ENCODE measurements at places on chromosomes 2 and 18.

DNA sequence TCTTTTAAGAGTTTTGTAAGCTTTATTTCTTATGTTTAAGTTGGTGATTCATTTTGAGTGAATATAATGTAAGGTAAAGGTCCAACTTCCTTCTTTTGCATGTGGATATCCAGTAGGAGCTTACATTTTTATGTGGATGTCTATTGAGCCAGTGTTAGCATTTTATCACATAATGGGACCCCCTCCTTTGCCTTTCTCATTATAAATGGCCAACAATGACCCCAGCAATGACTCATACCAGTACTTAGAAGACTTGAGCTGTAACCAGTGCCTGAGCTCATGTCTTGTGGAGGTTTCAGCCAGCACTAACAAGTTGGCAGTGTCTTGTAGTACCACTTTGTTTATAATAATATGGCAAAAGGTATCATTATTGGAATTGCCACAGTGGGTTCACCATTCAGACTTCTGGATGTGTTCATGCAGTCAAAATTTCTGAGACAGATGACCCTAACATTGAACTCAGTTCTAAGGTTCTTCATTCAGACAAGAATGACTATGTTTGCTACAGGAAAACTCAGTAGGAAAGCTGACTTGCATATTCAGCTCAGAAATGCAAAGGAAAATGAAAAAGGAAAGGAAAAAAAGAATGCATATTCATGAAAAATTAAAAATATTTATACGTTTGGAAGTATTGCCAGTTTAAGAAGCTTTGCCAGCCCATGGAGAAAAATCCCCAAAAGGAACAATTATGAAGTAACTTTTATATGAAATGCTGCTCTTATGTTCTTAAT lies 41.0 kb downstream of the CDKL4 start:
- no peak for DNase-seq

- DNase-seq: no peak
Measured at GRCh38 chr18:13710414-13710831, 15.9 kb downstream of the FAM210A start.

DNA sequence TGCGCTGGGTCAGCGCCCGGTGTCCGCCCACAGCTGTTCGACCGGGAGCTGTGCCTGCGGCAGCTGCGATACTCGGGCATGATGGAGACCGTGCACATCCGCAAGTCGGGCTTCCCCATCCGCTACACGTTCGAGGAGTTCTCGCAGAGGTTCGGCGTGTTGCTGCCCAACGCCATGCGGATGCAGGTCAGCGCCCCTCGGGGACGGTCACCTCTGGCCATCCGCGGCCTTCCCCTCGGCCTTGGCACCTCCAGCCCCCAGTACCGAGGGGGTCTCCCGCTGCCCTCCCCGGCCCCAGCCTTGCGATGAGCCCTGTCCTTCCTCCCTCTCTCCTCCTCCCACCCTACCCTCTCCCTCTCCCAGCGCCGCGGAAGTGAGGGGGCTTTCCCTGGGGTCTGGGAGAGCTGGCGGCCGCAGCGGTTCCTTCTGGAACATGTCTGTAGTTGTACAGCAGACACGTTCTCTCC lies 53.2 kb upstream of the GPR17 start:
- DNase-seq: no peak

- no peak for DNase-seq
Measured at GRCh38 chr18:49524349-49524748, 37.3 kb upstream of the C18orf32 start.

DNA sequence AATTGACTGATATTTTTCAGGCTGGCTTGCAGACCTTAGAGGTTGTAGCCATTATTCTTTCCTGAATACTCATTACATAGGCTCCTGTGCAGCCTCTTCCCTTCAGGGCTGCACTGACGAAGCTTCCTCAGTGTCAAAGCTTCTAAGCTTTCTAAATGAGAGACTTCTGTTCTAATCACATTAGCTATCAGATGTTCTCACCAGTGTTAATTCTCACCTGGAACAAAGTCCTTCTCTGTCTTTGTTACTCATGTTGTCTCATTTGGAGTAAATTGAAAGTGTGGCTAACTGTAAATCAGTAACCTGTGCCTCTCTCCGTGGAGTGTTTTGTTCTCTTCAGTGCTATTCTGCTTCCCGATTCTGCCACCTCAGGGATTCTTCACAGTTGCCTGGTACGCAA lies 76.9 kb downstream of the MC4R start:
- no peak for DNase-seq

DNA sequence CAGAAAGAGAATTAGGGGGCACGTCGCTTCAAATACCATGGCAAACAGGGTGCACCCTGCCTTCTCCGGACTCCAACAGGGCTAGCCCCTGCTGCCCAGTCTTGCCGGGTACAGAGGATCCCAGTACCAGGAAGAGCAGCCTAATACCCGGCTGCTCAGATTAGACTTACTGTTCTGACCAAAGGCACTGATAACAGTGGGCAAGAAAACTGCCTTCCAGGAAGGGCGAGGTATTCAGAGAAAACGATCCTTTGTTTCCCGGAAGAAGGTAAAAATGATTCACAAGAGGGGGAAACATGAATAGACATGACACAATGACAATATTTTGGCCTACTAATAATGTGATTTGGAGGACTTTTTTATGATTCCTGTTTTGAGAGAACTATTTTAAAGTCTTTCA lies 99.9 kb downstream of the SS18 start:
- no peak for DNase-seq

DNA sequence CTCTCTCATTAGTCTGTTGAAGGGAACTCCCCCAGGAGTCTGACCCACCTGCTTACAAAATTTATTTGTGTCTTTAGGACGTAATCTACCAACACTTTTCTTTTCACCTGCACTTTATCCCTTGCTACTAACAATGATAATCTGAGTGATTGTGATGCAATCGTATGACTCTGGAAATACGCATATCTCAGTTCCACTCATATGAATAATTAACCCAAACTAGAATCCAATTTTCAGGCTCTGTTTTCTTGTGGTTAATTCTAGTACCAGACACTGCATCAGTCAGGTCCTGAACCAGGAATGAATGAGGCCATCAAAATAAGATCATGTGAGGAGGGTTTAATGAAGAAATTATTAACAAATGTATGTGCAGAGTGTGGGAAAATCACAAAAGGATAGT lies 158.4 kb upstream of the SRD5A2 start:
- no peak for DNase-seq

- no peak for DNase-seq
Measured at GRCh38 chr2:80530442-80531064, 226.0 kb upstream of the LRRTM1 start.

GRCh38 chr2:215699700-215700538 lies 264.1 kb upstream of the FN1 start:
- DNase-seq: no peak

DNA sequence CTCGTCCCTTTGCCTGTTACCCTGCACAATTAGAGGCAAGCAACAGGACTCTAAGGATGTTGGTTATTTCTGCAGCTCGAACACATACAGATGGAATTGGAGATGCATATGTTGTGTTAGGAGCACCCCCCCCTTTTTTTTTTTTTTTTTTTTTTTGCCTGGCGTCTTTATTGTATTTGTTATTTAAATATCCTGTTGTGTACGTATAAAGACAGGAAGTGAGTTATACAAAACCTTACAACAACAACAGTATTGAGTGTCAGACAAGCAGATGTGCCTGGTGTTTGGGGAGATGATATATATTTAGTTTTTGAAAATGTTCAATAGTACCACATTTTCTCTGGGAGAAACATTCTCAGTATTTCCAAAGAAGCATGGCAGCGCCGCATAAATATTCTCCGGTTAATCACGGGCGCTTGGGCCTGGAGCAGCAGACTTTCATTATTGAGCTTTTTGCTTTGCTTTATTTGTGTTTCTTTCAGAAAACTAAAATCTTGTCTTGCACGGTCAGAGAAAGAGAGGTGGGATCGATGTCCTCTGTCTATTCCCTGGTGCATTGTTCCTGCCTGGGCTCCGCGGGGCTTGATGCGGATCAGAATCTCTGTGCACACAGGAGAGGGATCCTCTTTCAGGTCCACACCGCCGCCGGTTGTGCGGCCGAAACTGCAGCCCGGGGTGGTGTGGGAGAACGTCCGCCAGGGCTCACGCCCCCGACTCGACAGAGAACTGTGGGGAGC lies 23.2 kb upstream of the ZNF516 start:
- DNase-seq: no peak

- no peak for DNase-seq
Measured at GRCh38 chr18:30814446-30814845, 228.1 kb downstream of the DSC3 start.

- no peak for DNase-seq
Measured at GRCh38 chr2:86023366-86023712, 82.3 kb downstream of the POLR1A start.

DNA sequence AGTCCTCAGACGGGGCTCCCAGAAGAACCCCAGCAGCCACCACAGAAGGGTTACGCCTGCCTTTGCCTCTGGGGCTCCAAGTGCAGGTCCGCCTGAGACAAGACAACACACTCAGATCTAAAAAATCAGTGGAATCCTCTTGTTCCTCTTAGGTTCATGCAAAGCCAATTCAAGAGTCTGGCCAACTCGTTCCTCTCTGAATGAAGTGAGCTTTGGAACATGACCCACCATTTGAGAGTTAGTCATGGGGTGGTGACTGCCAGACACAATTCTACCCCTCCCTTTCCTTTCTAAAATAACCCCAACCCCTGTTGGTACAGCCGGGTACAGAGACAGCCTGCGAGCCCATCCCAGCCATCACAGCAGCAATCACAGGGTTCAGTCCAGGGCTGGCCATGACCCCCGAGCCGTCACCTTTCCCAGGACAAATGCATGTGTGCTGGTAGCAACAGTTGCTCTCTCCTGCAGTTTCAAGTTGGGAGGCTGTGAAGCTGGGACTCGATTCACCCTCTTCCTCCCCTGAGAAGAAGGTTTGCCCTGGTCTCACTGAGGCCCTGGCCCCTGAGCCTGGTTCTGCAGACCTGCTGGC lies 183.1 kb upstream of the SH3BP4 start:
- DNase-seq: no peak

- DNase-seq: no peak
Measured at GRCh38 chr2:160252278-160252887, 52.3 kb upstream of the ITGB6 start.

- DNase-seq: no peak
Measured at GRCh38 chr2:134224005-134224404, 29.9 kb upstream of the MGAT5 start.

DNA sequence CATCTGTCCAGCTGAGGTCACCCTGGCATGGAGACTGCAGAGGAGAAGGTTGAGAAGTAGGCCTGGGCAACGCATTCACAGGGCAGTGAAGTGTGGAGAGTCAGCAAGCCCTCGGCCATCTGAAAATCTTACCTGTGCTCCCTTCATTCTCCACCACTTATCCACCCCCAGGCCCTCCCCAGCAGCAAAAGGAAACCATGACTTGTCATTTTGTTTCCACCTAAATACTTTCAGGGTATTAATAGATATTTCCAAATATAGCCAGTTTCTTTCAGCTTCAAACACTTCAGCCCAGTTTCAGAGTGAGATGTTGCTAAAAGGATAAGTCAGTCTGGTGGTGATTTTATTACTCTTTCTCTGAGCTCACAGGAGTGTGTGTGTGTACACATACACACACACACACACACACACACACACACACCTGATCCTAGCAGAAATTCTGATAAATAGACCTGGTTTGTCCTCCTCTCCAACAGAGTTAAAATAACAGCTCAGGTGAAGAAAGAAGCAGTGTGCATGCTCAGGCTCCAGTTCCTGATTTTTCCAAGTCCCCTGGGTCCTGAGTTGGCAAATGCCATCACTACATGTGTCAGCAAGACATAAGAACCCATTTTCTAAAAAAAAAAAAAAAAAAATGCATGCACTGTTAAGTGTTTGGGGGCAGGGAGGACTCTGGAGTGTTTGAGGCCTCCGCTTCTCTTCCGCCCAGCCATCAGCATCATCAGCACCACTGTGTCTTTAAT lies 82.8 kb downstream of the LOXHD1 start:
- no peak for DNase-seq

GRCh38 chr2:203886661-203887151 lies 19.1 kb downstream of the CTLA4 start:
- DNase-seq: no peak

DNA sequence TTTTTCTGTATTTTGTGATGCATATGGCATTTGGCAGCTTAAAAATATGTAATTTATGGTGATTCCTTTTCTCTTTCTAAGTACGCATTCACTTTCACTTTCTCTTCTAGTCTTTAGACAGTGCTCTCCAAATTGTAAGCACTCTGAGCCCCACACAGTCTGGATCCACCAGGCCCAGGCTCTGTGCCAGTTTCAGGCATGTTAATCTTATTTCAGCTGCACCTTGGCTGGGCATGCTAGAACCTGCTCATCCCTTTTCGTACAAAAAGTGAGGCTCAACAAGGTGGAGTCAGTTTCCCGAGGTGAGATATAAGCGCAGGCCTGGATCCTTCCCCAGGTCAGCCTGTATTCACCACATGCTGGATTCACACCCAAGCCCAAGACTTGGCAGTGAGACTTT lies 203.9 kb downstream of the MTX2 start:
- DNase-seq: no peak

DNA sequence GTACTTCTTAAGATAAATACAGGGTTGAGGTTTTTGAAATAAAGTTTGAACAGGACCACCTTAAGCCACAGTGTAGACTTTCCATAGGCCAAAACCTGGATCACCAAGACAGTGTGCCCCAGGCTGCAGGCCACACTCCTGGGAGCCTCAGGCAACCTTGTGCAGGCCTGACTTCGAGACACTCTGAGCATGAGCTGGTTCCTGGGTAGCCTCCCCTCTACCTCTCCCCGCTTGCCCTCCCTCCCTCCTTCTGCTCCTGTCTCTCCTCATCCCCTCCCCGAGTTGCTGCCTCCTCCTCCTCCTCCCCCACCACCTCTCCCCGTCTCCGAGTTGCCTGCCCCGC lies 10.6 kb upstream of the PROC start:
- DNase-seq: no peak

- DNase-seq: no peak
Measured at GRCh38 chr2:233424154-233424951, 70.1 kb downstream of the DGKD start.

DNA sequence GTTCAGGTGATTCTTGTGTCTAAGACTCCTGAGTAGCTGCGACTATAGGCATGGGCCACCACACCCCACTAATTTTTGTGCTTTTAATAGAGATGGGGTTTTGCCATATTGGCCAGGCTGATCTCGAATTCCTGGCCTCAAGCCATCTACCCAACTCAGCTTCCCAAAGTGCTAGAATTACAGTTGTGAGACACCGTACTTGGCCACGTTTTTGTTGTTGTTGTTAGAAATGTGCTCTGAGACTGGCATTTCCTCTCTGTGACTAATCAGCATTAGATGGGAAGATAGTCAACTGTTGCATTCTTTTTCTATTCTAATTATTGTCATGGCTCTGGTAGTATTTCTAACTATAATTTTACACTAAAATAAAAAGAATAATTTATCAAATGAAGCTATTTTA lies 191.7 kb downstream of the CAMKMT start:
- DNase-seq: no peak

DNA sequence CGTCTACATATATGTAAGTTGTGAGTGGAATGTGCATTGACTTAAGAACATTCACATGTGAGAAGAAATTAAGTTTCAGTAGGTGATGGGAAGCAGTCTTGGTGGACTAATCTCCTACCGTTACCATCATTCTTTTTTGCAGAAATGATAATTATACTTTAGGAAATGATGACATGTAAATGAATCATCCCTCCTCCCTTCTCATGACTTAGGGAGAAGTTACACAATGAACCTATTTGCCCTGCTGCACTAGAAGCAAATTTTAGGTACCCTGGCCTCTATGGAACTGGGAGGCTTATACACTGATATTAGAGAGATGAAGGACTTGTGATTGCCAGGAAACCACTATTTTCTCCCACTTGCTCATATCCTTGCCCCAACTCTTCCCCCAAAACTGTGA lies 214.2 kb downstream of the CALCRL start:
- no peak for DNase-seq

Measured in activated naive CD4-positive, alpha-beta T cell (primary cell).